Glomerular endothelial cell (primary cell): ENCODE measurements at places on chromosomes 3 and 15.

- peak; percentile 57 for DNase-seq
These were observed 76.7 kb downstream of the BOC start for GRCh38 chr3:113287803-113288648.

DNA sequence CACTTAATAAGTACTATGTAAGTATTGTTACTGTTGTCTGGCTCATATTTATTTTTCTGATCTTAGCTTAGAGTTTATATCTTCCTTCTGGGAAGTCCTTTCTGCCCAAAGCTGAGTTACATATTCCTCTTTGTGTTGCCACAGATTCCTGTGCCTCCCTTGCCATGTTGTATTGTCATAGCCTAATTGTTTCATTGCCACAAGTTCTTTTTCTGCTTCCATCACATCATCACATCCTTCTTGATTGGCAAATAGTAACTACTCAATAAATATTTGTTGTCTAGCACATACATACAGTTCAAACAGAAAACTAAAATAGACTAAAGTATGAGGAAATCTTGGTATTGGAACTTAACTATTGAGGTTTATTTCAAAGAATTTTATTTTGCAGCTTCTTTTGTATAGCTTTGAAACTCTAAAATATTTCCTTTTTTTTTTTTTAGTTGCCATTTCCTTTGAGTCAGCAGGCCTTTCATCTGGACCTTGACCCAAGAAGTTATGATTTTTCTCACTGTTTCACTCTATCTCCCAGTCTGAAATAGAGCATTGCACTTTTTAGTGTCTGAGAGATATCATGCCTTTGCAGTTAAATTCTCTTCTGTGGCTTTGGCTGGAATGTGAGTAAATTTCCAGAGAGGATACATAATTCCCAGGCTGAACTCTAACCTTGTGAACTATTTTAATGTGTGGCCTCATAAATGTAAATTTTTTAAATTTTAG, 98.2 kb downstream of the ZNF609 start:
- DNase-seq: no peak

GRCh38 chr15:28892789-28893610, 7.2 kb downstream of the APBA2 start:
- DNase-seq: no peak

DNA sequence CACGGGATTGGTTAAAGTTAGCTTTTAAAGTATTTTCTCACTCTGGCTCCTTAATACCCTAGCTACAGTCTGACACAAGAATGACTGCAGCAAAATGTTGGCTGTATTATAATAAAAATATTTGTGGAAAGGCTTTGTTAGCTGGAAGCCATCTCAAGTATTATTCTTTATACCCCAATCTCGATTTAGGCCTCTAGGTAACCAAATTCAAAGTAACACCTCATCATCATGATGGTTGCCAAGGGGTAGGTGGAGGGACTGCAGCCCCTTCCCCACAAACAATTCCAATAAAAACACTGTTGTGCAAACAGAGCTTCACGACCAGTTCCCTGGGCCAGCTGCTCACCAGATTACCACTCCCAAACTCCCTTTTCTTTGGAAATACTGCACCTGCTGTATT, 759 bp upstream of the GMPS start:
- DNase-seq: no peak

DNA sequence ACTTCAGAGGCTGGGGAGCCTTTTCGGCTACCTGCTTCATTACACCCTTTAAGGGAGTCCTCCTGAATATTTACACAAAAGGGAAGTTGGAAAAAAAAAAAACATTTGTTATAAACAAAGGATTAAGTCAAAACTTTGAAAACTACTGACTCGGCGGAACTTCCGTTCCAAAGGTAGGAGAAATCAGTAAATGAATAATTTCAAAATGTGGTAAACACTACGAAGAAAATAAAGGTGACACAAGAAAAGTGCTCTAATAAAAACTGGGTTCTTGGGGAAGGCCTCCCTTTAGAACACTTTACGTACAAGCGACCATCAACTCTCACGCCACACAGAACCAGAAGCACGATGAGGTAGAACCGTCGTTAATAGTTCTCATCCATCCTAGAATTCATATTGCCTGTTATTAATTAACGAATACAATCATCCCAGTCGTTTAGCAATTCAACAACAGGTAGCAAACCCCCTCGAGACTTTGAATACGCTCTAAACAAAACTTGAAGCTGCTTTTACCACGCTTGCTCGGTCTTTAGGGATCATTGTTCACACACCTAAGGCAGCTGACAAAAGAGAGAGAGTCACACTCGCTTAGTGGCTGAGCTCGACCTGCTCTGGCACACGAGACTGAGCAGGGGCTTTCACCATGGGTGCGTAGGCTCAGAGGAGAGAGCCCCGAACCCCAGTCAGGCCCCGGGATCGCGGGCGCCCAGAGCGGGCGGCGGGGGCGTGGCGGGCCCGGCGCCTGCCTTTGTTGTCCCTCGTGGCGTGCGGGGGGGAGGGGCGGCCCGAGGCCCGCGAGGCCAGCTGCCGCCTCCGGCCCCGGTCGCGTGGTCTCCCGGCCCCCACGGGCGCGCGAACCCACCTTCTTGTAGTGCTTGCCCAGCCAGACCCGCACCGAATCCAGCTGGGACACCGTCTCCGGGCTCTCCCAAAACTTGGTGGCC, 680 bp downstream of the SMARCC1 start:
- DNase-seq: no peak

- no peak for DNase-seq
These were observed 120.5 kb upstream of the PROK2 start for GRCh38 chr3:71905426-71905825.

- DNase-seq: no peak
These were observed 848.8 kb upstream of the GBE1 start for GRCh38 chr3:82610236-82610635.
